ENCODE measurements at places on chromosomes 3 and 15.

DNA sequence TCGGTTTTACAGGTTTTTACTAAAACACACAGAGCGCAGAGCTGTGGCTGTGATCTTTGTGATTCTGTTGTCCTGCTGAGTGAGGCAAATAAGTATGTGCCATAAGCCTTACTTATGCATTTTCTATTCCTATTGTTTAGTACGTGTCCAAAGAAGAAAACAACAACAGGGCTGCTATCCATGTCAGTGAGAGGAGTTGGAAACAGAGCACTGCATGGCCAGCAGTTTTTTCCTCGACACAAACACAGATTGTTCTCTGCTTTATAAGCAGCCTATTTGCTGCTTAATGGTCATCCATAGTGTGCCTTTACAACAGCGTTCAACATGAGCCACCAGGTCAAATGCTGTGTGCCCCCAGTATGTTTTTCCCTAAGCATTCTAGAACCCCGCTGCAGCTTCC, 79.8 kb downstream of the SHQ1 start:
- DNase-seq = no peak

DNA sequence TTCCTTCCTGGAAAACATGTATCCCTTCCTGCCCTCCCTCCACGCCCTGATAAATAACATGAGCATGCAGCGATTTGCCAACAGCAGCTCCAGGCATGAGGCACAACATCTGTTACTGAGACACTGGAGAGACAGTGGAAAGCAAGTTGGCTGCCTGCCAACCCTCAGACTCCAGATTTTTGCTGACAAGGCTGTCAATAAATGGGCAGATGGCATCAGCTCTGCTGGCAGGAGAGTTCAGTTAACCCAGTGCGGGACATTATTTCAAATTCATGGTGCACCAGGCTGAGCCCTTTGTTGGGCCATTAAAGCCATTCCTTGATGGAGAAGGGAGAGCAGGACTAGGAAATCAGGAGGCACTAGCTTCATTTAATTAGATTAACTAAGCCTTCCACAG, 293.3 kb downstream of the MEX3B start:
- DNase-seq = no peak

- DNase-seq = no peak
Measured at GRCh38 chr3:133592843-133593242, 19.4 kb downstream of the CDV3 start.

DNA sequence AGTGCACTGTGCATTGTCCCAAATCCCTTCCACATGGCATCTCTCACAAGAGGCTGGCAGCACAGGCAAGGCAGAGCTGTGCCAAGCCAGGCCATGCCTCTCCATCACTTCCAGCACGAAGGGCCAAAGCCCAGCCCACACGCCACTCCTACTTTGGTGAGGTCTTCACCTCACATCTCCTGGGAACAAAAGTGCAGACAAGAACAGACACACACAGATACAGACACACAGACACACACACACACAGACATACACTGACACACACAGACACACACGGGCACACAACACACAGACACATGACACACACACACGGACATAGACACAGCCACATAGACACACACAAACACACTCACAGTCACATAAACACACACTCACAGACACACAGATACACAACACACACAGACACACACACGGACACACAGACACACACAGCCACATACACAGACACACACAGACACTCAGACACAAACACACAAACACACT, 233.3 kb downstream of the UACA start:
- no peak for DNase-seq

DNA sequence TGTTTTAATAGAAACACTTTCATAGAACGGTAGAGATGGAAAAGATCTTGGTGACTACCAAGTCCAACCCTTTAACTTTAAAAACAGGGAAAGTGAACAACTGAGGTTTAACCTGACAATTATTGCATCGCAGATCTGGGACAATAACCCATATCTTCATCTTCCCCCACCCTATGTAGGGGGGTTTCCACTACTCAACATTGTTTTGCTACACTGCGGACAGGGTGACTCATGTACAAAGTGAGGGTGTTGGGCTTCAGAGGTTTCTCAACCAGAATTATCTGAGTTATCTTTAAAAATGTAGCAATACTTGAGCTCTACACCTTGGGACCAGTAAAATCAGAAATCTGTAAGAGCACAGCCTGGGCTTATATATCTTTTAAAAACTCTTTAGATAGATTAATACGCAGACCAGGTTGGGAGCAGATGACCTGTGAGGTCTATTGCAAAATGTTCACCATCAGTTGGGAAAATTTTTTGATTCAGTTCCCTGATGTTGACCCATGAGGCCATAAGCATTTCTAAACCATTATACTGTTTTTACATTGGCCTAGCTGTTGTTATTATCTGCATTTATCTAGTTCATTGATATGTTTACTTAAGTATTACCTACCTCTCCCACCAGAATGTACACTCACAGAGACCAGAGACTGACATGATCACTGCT, 103.6 kb upstream of the ICE2 start:
- DNase-seq = peak; percentile 63

DNA sequence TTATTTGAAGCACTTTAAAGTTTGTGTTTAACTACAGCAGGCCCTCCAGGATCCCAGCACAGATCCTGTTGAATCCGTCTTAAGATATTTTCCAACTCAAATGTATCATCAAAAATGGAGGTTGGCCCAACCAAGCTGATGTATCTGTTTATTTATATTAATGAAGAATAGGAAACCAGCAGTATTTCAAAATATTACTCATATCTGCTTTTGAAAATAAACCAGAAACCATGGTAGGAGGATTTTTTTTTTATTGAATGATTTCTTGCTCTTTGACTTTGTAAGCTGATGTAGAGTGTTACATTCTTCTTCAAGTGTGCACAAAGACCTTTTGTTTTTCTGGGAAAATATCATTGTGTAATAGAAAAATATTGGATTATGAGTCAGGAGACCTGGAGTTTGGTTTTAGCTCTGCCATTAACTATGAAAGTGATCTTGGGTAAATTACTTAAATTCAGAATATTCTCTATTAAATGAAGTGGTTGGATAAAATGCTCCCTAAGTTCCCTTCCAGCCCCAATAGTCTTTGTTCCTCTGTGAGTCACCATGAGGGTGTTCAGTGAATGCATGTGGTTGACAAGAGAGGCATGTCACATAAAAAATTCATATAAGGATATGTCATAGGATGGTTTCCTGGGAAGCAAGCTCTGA, 221.3 kb upstream of the GAP43 start:
- no peak for DNase-seq

DNA sequence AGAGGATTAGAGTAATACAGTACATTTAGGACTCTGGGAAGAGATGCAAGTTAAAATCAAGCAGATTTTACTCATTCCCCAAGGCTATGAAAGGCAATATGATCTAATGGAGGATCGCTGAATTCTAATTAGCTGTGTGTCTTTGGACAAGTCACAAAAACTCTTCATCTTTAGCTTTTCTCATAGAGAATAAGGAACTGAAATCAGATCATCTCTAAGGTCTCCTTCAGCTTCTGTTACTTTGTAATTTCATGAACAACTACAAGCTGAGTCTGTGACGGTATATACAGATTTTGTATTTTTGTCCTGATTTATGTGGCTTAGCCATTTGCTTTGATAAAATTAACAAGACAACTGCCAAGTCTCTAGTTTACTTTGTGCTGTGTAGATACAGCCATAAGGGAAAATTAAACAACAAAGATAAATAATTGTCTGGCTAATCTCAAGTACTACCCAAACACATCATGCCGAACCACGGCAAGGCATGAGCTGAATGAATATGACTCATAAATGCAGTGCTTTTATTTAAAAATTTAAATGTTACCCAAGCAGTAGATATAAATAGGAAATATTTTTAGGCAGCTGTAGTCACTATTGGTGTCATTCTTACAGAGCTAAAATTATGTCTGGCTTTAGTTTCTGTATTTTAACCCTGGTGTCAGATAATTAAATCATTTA, 81.5 kb downstream of the GAP43 start:
- DNase-seq = no peak

Measured in CD4-positive, alpha-beta T cell treated with Interleukin-1 beta for 1 hour (primary cell).